ENCODE measurements at places on chromosomes 4 and X.

GRCh38 chr4:188660796-188661195, 521.6 kb downstream of the TRIML1 start:
- DNase-seq = no peak

DNA sequence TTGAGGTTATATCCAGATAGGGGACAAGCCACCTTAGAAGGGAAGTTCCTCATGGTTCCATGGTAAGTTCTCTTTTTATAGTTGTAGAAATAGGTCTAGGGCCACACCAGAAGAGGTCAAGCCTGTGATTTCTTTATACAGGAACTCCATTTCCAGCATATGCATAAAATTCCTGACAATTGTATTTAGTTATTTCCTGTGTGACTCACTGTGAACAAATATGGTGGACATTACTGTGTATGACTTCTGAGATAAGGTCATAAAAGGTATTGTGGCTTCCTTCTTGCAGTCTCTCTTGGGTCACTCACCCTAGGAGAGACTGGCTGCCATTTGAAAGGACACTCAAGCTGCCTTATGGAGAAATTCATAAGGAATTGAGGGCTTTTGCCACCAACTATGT, 2.2 kb upstream of the C4orf36 start:
- peak; percentile 29 for DNase-seq

- no peak for DNase-seq
Measured at GRCh38 chr4:24260133-24260715, 324.1 kb downstream of the DHX15 start.

DNA sequence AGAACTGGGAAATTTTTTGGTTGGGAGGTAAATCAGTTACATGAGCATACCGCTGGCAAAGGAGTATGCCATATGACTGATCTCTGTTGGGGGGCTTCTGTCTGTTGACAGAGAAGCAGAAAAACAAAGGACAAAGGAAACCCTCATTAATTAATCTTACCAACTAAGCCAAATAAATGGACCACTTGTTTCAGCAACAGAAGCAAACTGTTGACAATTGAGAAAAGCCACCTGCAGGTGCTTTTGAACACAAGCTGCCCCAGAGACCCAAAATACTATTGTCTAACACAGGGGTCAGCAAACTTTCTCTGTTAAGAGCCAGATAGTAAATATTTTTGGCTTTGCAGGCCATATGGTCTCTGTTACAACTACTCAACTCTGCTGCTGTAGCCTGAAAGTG, 7.0 kb upstream of the FRYL start:
- DNase-seq = no peak

- DNase-seq = peak; percentile 37
Measured at GRCh38 chr4:107757864-107758476, 37.9 kb upstream of the PAPSS1 start.

- no peak for DNase-seq
Measured at GRCh38 chr4:153705743-153706468, 21.8 kb downstream of the TLR2 start.

- DNase-seq = no peak
Measured at GRCh38 chrX:132676561-132677186, 187.8 kb upstream of the MBNL3 start.

DNA sequence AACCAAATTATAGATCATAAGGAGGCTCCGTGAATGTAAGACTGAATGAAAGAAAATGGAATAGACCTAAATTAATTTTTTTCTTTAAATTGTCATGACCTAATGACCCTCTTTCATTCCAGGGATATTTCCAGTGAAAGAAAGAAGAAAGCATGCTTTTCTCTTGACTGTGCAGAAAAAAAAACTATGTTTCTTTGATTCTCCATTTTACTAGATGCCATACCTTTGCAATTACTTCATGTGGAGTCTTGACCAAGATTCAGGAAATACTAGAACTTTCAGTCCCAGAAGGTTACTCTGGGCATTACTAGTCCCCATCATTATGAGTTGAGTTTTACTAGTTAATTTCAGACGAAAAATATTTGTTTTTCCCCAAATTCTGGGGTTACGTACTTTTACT, 6.4 kb upstream of the COMMD8 start:
- peak; percentile 57 for DNase-seq

GRCh38 chr4:20832826-20833225, 132.6 kb downstream of the PACRGL start:
- DNase-seq = peak; percentile 33

GRCh38 chr4:83686166-83686565, 150.3 kb downstream of the GPAT3 start:
- no peak for DNase-seq

GRCh38 chr4:74543231-74543781, 98.4 kb downstream of the AREG start:
- no peak for DNase-seq

DNA sequence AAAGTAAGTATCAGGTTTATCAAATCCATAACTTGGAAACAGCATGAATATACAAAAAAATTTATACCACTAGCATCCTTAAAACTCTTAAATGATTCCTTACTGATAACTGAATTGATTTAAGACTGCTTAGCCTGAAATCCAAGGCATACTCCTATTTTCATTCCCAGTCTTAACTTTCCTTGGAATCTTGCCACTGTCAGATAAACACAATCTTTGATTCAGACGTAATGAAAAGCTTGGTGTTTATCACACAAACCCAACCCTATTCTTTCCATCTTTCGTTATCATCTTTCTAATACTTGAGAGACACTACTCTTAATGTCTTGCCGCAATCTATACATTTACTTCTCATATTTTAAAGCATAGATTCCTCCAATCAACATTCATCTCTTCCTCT, 19.1 kb downstream of the C4orf17 start:
- DNase-seq = no peak

- peak; percentile 9 for DNase-seq
Measured at GRCh38 chr4:150462743-150463142, 119.2 kb upstream of the MAB21L2 start.

DNA sequence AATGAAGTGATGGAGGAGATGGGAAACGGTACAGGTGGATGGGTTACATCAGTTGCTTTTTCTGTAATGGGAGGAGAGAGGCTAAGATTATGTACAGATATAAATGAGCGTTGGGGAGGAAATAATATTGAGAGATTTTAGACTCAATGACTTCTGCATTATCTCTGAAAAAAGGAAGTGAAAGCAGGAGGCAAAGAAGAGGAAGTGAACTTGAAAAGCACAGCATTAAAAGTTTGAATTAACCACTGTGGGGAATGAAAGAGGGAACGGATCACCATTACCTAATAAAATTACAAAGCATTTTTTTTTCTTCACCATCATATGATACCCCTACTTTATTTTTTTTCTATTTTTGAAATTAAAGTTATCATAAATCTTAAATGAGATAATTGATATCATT, 1025.5 kb downstream of the RPA4 start:
- DNase-seq = no peak

GRCh38 chr4:121428721-121429120, 47.9 kb upstream of the QRFPR start:
- no peak for DNase-seq

Data from fibroblast of skin of scalp (primary cell).